RWPE2 (cell line): ENCODE measurements at places on chromosomes 4 and X.

DNA sequence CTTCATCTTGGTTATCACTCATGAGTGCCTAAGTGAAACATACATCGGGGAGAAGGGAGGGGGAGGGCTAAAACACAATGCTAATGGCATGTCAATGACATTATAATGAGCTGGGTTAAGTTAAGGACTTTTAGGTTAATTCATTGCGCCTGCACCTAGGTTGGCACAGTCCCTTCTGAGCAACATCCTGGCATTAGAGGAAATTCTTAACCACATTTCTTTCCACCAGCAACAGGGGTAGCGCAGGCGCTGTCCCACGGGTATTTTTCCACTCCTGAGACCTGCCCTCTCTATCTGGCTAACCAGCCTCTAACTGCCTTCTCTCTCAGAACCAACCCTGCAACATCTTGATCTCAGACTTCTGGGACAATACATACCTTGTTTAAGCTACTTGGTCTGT, 39.0 kb upstream of the PROM1 start:
- no peak for DNase-seq

GRCh38 chrX:48059296-48059639, 12.2 kb downstream of the ZNF630 start:
- no peak for DNase-seq

GRCh38 chrX:38452603-38453002, 100.2 kb downstream of the OTC start:
- DNase-seq, result no peak

- no peak for DNase-seq
These were observed 6.9 kb downstream of the UBA1 start for GRCh38 chrX:47200385-47201150.

DNA sequence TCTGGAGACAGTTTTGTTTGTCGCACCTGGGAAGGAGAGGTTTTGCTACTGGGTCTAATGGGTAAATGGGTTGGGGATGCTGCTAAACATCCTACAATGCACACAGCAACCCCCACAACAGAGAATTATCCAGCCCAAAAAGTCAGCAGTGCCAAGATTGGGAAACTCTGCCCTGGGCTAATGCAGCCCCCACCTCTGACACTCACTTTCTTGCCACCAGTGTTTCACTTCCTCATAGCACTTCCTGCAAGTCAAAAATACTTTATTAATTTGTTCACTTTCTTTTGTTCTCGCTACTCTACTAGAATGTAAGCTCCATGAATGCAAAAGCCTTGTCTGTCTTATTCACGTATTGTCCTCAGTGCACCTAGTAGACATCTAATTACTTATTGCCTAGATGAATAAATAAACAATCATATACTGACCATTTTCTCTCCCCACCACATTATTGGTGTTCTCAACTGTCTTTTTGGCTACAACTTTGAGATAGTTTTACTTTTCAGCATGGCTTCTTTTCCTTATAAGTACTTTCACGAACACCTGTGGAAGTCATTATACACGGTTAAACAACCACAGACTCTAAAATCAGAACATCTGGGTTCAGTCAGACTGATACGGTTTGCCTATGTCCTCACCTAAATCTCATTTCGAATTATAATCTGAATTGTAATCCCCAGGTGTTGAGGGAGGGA, 82.0 kb upstream of the PITX2 start:
- no peak for DNase-seq

DNA sequence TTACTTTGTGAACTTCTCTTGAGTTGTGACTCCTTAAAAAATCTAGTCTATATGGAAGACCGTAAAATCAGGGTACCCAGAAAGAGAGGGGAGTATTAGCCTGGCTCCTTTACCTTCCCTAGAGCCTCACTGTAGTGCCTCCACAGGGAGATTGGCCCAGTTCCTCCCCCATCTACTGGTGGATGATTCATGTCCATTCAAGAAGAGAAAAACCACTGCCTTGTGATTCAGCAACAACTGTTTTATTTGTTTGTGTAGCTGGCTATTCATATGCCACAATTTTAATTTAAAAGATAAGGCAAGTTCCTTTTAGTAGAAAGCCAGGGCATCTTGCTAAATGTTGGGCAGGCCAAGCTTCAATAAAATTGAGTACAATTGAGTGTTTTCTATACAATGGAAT, 221.8 kb upstream of the KCNIP4 start:
- no peak for DNase-seq

GRCh38 chrX:38800981-38801845, at the start of gene MID1IP1:
TSS of gene MID1IP1 (plus strand) at chrX:38801459. CDS start at chrX:38804947, 3,488 bp downstream.
- peak; percentile 85 for DNase-seq

- no peak for DNase-seq
These were observed 882.6 kb downstream of the TRIML1 start for GRCh38 chr4:189021831-189022230.

DNA sequence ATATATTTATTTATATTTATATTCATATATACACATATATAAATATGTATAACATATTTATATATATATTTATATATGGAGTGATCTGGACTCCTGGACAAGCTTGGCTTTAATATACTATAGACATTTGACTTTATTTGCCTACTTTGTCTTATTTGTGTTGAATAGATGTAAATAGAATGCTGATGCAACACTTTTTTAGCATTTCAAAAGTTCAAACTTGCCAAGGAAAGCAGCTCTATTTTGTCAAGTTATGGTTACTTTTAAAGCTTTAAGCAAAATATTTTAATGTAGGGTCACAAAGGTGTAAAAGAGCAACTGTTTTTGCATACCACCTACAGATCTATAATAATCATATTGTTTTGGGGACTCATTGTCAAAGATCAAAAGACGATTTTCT, 61.1 kb downstream of the FSTL5 start:
- DNase-seq, result no peak

GRCh38 chr4:58808817-58809216, 1698.6 kb upstream of the IGFBP7 start:
- DNase-seq, result no peak

DNA sequence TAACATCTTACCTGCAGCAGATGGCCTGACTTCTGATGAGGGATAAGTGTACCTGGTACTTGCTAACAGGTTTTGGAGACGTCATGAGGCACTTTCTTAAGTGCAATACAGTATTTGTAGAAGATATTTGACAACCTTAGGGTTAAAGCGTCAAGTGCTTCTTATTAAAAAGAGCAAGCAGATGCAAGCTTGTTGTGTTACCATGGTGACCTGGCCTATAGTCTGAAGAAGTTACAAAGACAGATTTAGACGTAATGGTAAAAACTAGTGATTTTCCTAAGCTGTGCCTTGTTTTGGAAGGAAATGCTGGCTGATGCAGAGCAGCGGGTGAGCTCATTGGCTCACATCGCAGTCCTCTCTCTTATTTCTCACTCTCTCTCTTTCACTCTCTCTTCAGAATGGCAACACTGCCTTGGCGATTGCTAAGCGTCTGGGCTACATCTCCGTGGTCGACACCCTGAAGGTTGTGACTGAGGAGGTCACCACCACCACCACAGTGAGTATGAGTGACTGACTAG, 243.6 kb downstream of the ANK2 start:
- no peak for DNase-seq

DNA sequence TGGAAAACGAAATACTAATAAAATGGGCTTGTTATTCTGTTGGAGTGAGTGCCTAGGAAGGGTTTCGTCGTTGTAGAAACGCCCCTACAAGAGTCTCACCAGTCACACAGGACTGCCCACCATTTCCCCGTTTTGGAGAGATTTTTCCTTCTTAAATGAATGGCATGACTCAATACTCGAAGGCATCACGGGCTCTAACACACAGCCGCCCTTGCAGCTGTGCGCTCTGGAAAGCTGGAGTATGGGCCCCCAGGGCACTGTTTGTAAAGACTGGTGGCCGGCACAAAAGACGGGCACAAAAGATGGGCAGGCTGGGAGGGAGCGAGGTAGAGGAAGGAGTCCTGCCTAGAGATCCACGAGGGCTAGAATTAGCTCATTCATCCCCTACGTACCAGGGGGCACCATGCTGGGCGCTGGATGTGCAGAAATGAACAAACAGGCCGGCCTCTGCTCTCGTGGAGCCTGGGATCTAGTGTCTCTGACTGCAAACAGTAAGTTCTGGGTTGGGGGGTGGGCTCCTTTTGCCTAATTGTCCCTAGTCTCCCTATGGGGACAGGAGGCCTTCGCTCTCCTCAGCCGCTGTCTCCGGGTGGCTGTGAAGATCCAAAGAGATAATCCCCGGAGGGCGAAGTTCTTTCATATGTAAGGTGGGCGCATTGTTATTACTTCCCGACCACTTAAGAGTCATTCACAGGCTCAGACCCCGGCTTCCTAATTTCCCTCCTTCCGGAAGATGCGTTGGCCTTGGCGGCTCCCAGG, 1.0 kb upstream of the SFRP2 start:
- DNase-seq, result no peak

GRCh38 chrX:47573341-47574075, 8.7 kb upstream of the TIMP1 start:
- peak; percentile 80 for DNase-seq

GRCh38 chrX:97898798-97899197, 1015.1 kb downstream of the RPA4 start:
- DNase-seq, result no peak

DNA sequence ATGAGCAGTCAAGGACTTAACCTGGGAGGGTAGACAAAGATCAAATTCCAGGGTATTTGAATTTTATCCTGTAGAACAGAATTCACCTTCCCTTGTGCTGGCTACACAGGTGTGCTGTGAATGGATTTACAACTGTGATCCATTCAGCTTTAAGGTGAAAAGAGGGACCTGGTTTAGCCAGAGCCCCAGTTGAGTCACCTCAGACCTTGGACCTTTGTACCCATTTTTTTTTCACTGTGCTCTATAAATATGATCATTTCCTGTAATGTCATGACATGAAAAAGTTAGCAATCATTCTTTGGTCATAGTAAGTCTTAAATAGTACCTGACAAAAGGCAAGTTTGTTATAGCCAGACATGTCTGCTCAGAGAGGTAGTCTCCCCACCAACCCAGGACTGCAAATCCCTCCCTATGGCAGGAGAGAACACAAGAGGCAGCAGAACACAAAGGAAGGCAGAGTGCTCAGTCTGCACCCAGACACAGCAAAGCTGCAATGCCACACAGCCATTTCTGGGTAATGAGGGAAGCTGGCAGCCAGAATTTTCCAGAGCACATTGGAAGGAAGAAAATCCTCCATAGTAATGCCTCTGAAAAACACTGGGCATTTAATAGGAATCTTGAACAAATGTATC, 77.9 kb downstream of the CXXC4 start:
- DNase-seq, result no peak
